ENCODE measurements at places on chromosomes 1 and 21.
A peak's percentile ranks its signal among the peaks of the same experiment; 100 is the strongest.

DNA sequence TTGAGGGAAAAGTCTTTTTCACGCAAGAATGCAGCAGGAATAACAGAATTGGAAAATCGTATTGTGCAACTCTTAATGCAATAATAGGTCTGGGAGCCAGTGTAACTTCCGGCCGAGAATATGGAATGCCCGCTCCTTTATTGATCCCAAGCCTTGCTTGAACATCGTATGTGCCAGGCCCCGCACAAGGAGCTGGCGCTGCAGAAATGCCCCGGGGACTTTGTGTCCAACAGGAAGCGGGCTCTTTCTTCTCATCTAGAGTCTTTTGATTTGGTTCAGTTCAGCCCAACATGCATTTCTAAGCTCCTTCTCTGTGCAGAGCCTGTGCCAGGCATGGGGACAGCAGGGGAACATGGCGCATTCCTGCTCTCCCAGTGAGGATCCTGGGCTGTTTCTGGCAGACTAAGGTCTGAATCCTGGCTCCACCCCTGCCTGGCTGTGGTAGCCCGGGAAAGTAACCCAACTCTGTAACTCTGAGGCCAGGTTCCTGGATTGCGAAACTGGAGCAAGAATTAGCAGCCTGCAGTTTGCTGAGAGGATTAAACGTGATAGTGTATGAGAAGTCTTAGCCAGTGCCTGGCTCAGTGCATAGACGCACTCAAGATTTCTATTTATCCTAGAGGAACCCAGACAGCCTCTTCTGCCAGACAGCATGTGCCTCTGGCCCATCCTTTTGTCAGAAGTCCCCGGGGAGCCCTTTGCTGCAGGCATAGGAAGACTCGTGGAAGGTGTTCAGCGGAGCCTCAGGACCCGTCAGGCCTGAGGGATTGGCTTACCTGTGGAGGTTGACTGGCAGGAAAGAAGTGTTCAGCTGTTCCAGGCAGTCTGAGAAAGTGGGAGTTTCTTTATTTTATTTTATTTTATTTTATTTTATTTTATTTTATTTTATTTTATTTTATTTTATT lies 987 bp upstream of the CDCP2 start:
- no peak for DNase-seq

GRCh38 chr1:117747605-117748004 lies 141.8 kb downstream of the TENT5C start:
- no peak for DNase-seq

DNA sequence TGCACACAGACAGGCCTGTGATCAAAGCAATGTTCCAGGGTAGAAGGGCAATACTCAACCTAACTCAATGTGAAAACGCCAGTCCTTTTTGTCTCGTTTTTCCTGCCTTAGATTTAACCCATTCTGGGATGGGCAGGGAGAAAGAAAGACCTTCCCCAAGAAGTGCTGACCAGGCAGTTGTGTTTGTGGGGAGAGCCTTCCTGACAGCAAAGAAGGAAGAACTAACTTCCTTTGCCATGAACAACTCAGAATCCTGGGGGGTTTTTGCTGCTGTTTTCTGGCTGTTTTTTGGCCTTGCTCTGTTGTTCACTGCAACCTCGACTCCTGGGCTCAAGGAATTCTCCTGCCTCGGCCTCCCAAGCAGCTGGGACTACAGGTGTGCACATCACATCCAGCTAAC lies 112.0 kb upstream of the RAB4A start:
- DNase-seq, result no peak

DNA sequence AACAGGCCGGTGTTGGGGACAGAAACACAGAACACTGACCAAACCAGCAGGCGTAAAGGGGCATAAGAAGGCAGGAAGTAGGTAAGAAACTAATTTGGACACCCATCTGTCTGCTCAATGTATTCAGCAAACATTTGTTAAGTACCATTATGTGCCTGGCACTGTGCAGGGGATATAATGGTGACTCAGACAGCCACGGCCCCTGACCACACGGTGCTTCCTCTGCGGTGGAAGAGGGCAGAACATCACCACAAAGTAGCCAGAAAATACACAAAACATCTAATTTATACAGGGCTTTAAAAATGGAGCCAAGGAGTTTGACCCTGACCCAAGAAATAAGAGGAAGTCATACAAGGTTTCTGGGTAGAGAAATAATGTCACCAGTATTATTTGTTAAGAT lies 12.9 kb downstream of the DNAJC11 start:
- no peak for DNase-seq

GRCh38 chr1:19445417-19446342 lies 39.7 kb downstream of the CAPZB start:
- DNase-seq, result no peak

- no peak for DNase-seq
Measured at GRCh38 chr1:212819726-212820125, 27.7 kb downstream of the SPATA45 start.

- no peak for DNase-seq
Measured at GRCh38 chr1:236837897-236838296, 42.8 kb downstream of the MTR start.

DNA sequence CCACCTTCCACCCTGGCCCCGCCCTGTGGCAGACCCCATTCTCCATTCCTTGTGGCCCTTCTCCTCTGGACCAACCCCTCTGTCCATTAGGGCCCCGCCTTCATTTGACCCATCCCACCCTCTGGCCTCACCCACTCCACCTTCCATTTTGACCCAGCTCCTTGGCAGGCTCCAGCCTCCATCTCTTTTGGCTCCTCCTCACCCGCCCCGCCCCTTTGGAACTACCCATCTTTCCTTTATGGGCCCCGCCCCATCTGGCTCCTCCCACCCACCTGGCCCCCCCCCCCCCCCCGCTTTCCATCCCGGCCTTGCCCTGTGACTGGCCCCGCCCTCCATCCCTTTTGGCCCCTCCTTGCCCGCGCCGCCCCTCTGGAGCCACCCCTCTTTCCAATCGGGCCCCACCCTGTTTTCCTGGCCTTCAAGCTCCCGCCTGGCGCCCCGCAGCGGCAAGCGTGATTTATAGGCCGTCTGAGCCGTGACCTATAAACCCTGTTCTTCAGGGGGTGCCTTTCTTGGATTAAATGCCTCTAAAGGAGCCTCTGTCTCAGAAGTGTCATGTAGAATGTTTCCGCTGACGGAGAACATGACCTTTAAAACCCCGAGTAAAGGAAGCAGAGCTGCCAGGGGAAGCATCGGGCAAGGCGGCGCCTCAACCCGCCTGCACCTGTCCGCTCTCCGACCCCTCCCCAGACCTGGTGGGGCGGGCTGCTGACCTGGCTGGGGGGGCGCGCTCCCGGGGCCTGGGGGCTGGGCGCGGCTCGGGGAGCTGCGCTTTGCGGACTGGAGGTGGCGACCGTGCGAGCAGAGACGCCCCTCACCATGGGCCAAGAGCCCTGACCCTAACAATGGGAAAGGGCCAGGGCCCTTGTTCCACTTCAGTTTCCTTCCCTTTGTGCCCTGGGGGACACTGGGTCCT lies 178.0 kb downstream of the CAMTA1 start:
- peak; percentile 5 for DNase-seq

- DNase-seq, result no peak
Measured at GRCh38 chr21:45506241-45506817, 35.9 kb downstream of the SLC19A1 start.

GRCh38 chr1:206987873-206988272 lies 17.6 kb upstream of the FCAMR start:
- DNase-seq, result no peak

GRCh38 chr1:236284291-236284721 lies 2.5 kb upstream of the ERO1B start:
- DNase-seq, result peak; percentile 7
